ENCODE measurements at places on chromosomes 4 and X.

- DNase-seq, result no peak
Measured at GRCh38 chrX:110748256-110748806, 47.3 kb downstream of the CHRDL1 start.

DNA sequence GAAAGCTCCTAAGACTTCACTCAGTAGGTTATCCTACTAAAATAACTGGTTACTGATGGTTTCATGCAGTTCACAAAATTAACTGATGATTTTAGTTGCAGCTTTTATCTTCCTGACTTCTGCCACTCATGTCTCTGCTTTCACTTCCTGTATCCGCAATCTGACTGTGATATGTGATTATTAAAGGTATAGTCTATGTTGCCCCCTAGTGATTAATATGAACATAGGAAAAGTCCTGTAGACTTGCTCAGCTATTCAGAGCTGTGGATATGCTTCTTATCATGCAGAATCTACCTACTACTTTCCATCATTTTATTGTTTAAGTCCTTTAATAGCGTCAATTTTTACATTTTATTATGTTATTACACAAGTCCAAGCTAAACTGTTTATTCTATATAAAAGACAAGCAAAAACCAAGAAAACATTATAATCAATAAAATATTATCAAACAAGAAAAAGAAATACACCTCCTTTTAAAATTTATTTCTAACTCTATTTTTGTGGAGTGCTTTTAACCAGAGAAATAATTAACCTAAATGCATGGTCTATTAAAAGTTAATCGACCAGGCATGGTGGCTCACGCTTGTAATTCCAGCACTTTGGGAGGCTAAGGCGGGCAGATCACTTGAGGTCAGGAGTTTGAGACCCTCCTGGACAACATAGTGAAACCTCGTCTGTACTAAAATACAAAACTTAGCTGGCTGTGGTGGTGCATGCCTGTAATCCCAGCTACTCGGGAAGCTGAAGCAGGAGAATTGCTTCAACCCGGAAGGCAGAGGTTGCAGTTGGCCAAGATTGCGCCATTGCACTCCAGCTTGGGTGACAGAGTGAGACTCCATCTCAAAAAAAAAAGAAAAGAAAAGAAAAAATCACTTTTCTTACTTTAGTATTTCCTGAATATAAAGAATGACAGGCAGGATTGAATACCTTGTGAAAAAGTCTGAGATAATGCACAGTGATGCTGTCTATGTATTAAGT lies 40.4 kb upstream of the TLR2 start:
- DNase-seq, result no peak

DNA sequence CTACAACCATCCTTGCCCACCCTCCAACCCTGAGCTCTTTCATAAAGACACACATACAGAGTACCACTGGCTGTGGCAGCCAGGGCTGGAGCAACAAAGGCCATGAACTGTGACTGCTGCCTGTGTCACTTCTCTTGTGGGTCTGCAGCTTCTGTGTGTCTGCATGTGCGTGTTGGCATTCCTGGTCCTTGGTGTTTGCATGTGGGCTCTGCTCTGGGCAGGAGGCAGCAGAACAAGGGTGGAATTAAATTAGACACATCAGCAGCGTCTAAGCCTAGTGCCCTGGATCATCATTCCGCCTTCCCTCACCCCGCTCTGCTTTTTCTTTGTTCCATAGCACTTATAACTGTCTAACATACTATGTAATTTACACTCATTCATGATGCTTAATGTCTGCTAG lies 157.7 kb downstream of the MGST2 start:
- no peak for DNase-seq

- DNase-seq, result no peak
Measured at GRCh38 chr4:96092151-96092705, 252.3 kb downstream of the PDHA2 start.

GRCh38 chr4:76381986-76382385 lies 39.0 kb downstream of the CCDC158 start:
- DNase-seq, result no peak

GRCh38 chr4:15143551-15143950 lies 141.3 kb downstream of the CPEB2 start:
- no peak for DNase-seq

DNA sequence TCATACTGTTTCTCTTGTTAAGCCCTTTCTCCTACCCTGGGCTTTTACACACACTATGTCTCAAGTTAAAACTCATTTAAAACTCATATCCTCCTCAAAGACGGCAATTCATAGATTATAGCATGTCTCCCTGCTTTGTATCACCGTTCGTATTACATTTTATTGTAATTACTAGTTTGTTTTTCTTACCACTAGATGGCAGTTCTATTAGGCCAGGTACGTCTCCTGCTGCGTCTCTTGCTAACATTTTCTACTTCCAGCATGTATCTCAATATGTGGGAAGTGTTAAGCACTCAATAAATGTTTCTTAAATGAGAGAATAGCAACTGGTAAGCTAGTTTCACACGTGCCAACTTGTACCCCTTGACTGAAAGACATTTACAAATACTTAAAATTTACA lies 450.3 kb upstream of the PCDH7 start:
- DNase-seq, result no peak

DNA sequence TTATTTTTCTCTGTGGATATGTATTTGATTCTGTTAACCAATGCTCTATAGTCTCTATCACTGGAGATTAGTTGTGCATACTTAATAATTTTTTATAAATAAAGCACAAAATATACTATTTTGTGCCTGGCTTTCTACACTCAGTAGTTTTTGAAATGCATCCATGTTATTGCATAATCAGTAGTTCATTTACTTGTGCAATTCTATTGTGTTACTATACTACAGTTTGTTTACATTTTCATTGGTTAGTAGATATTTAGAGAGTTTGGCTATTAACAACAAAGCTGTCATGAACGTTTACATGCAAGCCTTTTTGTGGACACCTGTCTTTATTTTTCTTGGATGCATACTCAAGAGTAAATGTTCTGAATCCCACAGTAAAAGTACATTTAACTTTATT lies 265.0 kb upstream of the FAT4 start:
- DNase-seq, result no peak

DNA sequence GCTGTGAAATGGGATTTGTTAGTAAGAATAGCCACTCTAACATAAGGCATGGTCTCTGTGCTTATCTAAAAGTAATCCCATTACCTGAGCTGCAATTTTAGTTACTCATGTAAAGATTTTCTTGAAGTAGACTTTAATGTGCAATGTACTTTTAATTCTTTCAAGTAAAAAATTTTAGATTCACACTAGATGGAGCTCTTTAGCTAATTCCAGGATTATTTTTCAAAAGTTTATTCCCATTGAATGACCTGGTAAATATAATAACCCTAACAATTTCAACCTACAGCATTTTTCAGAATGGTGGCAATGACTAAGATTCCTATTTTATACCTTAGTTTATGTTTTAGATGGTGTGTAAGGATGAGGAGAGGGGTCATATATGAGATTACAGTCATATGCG lies 18.1 kb downstream of the USP38 start:
- no peak for DNase-seq

GRCh38 chr4:7626531-7626930 lies 191.8 kb upstream of the PSAPL1 start:
- no peak for DNase-seq

DNA sequence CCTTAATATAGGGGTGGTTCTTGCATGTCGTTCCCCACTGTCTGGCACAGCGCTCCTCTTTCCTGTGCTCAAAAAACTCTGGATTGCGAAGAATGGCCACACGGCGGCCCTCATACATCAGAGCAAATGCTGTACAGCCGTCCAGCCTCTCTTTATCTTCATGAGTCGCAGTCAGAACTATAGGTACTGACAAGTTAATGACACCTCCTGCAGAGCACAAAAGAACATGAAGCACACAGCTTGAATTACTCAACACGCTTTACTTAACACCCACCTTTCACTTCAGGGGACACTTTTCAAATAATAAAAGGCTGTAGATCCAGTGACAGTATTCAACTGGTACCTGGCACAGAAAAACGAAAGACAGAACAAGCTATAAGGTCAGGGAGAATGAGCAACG lies 65.3 kb downstream of the PAPSS1 start:
- no peak for DNase-seq

- DNase-seq, result no peak
Measured at GRCh38 chr4:33989820-33990443, 2254.4 kb downstream of the ARAP2 start.

- no peak for DNase-seq
Measured at GRCh38 chr4:184402740-184403383, 71.5 kb downstream of the IRF2 start.

DNA sequence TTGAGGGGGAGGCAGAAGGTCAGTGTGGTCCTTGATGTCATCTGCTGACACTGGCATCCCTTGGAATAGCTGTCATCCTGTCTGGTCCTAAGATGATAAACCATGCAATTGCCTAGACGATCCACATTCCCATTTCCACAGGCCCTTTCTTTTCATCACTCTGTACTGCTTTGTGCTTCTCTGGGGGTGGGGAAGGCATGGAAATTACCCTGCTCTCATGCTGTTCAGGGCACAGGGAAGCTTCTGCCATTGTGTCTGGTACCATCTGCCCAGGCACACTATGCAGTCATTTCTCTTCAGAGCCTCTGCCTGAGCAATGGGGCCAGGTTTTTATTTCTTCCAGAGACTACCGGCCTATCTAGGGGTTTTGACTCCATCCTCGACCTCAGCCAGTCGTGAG lies 49.7 kb upstream of the ELOVL6 start:
- DNase-seq, result no peak

DNA sequence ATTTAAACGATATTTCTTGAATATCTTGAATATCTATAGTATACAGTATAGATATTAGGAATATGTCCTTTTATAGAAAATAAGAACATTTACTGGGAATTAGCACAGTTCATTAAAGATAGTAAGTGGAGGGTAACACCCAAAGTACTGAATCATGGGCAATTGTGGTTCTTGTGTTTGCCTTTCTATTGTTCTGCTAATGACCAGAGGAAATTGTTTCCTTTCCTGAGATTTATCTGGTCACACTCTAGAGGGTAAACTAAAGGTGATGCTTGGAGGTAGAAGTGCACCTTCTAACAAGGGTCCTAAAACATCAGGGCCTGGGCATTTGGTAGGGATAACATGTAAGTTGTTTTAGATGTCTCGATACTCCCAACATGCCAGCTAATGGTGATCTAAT lies 241.3 kb upstream of the SFRP2 start:
- no peak for DNase-seq

DNA sequence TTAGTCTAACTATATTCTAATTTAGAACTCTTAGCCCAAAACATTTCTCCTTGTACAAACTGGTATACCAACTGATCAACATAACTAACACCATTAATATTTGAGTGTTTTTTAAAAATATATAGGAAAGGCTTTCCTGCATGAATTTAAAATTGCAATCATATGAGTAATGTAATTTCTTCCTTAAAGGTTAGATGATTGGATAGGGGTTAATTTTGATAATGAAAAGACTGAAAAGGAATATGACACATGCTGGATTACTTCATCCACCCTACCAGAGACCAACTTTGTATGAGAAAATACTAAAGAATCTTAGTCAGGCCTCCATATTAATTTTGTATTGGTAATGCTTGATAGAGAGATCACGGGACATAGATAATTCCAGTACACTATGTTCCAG lies 25.1 kb upstream of the PLS3 start:
- no peak for DNase-seq

DNA sequence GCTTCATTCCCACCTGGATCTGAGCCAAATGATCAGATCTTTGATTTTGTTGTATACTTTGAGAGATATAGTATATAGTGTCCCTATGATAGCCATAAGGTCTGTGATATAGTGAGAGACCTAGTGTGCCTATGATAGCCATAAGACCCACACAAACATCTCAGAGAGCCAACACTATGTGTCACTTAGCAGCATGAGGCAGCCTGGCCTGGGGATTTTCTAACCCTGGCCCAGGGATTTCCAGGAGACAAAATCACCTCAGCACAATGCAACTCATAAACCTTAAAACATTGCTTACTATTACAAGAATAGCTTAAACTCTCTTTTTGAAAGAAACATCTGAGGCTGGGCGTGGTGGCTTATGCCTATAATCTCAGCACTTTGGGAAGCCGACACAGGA lies 23.2 kb upstream of the COL25A1 start:
- DNase-seq, result no peak

DNA sequence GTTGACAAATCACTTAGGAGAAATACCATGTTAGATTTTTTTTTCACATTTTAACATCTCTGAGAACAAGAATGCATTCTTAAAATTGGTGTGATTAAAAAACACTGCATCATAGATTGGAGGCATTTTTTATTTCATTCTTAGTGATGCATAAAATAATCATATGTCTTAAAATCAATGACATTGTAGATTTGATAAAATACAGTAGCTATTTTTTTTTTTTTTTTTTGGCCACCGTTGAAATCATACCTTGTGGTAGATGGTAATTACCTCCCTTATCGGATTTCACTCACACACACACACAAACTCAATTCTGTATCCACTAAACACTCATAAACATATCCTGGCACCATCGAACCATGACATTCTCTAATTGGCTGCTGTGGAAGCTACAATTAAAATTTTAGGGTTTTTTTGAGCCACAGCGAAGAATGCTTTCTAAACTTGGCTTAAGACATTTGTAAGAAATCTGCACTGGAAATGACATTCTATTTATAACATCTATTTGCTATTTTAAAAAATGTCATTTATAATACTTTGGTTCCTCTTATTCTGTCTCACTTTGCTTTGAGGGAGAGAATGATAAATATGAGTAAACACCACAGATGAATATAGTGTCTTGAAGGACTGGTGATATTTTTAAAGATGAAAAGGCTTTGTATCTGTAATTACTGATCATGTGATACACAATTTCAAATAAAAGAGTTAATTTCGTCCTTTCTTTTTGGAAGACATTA lies 60.1 kb downstream of the CCSER1 start:
- no peak for DNase-seq

- no peak for DNase-seq
Measured at GRCh38 chr4:96073461-96073860, 233.6 kb downstream of the PDHA2 start.

- no peak for DNase-seq
Measured at GRCh38 chrX:138877746-138878145, 166.2 kb upstream of the FGF13 start.

GRCh38 chr4:108527723-108528122 lies 92.7 kb upstream of the RPL34 start:
- no peak for DNase-seq

GRCh38 chr4:2685541-2685940 lies 70.6 kb downstream of the TNIP2 start:
- no peak for DNase-seq
